Skin of body (tissue), 3 donors: ENCODE measurements at places on chromosomes 1 and 21. TPM values are rescaled to one million over a fixed set of nuclear protein-coding genes. Genes with fewer than 3 reads are reported as not detected.

Gene FCGR2B
- total RNA-seq = 2.8 TPM

Gene LHX8
- not detected for total RNA-seq

Gene PLXNA2
- total RNA-seq = 13.5 TPM

Gene SELENBP1
- 46.2 TPM for total RNA-seq

DNA sequence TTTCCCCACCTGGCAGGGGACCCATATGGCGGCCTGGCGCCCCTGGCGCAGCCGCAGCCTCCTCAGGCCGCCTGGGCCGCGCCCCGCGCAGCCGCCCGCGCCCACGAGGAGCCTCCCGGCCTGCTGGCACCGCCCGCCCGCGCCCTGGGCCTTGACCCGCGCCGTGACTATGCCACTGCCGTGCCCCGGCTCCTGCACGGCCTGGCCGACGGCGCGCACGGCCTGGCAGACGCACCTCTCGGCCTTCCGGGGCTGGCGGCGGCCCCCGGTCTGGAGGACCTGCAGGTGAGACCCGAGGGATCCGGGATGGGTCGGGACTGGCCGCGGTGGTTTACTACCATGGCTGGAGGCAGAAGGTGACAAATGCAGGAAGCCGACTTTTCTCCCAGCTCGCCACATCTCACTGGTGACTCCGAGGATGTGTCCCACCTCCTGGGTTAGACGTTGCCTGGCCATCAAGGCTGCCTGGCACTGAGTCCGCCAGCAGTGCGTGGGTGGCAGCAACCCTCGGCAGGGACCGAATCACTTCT lies 1.1 kb downstream of the TFAP2E start:
- DNase-seq = no peak

DNA sequence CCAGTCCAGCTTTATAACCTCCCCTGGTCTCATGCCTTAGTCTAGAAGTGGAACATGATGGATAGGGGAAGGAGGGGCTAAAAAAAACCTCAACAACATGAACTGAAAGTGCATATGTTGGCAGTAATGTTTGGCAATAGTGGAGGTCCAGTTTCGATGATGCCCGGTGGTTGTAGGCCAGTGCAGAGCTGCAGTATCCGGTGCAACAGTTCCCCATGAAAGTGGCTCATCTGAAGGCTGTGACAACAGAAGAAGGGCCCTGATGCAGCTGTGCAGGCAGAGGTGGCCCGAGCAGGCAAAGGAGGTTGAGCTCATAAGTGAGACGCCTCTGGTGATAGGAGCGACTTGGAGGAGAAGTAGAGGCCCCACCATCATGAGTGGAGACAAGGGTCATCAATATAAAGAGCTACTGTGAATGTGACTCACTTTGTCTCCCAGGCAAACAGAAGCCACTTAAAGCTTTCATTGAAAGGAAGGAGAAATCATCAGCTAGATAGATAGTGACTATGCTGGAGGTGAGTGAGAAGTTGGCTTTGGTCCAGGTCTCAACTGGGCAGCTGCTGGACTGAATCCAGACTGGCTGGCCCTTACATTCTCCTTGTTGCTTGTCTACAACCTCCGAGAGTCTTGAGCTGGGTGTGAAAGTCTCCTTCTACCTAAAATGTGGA lies 10.2 kb upstream of the CREG1 start:
- DNase-seq = no peak

- no peak for DNase-seq
Observed at GRCh38 chr1:154191990-154192461, at the start of gene TPM3. TSS of gene TPM3 (minus strand) at chr1:154192100. CDS start at chr1:154192018, 82 bp downstream.

GRCh38 chr1:153627715-153628626 lies at the start of gene S100A1:
TSS of gene S100A1 (plus strand) at chr1:153628434. CDS start at chr1:153630522, 2,088 bp downstream.
- DNase-seq = no peak

GRCh38 chr1:156999596-157000320 lies 45.8 kb downstream of the ARHGEF11 start:
- DNase-seq = no peak
